Central memory CD8-positive, alpha-beta T cell (primary cell): ENCODE measurements at places on chromosomes 1 and 21.

DNA sequence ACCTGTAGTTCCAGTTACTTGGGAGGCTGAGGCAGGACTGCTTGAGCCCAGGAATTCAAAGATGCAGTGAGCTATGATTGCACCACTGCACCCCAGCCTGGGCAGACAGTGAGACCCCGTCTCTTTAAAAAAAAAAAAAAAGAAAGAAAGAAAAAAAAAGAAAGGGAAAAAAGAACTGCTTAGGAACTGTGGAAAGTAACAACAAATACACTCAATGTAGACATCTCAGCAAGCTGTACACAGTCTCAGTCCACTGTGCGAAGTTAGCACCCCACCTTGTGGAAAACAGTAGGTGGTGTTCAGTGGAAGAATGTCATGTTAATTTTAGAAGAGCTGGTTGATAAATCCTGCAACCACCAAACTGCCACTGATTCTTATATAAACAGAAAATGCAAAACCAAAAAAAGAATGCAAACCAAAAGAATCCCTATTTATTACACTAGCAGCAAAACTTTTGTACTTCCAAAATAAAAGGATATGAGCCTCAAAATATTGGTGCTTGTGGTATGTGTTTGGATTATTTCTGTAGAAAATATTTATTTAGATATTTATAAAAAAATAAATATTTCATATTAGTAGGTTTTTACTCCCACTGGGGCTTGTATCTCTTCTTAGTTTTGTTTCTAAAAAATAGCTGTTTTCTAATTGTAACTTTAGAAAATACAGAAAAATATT lies 31.1 kb downstream of the ALG14 start:
- no peak for DNase-seq

DNA sequence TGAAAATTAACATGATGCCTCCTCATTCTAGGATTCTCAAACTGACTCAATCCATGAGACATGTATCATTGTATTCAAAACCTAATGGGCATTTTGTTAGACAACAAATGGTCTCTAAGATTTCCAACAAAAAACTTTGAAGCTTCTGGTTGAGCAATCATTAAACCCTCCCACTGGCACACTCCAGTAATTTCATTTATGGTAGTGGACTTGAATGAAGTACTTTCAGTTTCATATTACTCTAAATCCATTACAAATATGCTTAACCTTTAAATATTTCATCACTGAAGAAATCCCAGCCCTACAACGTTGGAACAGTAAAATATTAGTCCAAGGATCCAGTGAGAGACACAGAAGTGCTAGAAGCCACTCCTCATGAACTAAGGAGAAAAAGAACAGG lies 43.5 kb downstream of the GBP6 start:
- no peak for DNase-seq

- DNase-seq: no peak
Observed at GRCh38 chr1:118999348-119000071, 11.4 kb upstream of the TBX15 start.

DNA sequence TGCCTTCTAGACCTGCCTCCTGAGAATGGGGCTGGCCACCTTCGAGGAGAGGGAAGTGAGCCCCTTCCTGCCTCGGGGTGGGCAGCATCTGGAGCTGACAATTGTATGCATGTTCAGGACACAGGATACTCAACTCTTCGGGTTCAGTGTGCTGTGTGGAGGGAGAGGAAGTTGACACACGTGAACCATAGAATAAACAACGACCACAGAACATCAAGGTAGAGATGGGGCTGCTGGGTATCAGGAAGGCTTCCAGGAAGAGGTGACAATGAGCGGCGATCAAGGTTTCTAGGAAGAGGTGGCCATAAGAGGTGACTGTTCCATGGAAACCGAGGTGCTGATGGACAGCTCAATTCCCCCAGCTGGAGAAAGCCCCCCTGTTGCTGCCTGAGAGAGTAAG lies 22.0 kb downstream of the UBIAD1 start:
- no peak for DNase-seq

DNA sequence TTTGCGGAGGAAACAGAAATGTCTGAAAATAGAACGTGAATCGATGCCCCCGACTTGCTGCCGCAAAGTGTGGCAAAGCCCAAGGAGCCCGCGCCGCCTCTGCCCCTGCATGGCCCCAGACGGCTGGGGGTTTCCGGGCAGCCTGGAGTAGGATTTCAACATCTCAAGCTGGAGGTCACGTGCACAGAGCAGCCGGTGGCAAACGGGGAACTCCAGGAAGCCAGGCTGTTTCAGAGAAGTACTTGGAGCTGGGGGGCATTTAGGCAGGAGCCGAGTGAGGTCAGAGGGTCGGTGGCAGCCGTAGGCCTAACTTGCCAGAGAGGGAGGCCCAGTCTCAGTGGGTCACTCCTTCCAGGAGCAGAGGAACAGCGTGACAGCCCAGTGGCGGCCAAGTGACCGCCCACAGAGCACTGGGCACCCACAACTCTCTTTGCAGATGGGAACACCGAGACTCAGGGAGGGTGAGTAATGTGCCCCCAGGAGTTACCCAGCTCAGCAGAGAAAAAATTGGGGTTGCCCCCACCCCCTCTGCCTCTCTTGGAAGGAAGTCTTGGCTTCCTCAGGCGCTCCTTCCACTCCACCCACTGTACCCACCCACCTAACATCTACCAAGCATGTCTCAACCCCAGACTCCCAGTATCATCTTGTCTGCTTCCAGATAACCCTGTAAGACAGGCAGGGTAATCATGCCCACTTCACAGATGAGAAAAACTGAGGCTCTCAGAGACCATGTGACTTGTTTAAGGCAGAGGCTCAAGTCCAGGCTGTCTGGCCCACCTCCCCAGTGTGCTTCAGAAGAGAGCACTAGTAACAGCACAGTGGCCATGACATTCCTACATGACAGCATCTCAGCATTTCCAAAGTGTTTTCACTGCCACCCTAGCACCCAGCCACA lies 179.4 kb downstream of the HIVEP3 start:
- DNase-seq: peak; percentile 49

- no peak for DNase-seq
Observed at GRCh38 chr1:21182181-21182731, 5.6 kb upstream of the EIF4G3 start.

GRCh38 chr1:25530186-25531081 lies 13.0 kb upstream of the LDLRAP1 start:
- DNase-seq: no peak
